ENCODE measurements at places on chromosomes 2 and 18.

DNA sequence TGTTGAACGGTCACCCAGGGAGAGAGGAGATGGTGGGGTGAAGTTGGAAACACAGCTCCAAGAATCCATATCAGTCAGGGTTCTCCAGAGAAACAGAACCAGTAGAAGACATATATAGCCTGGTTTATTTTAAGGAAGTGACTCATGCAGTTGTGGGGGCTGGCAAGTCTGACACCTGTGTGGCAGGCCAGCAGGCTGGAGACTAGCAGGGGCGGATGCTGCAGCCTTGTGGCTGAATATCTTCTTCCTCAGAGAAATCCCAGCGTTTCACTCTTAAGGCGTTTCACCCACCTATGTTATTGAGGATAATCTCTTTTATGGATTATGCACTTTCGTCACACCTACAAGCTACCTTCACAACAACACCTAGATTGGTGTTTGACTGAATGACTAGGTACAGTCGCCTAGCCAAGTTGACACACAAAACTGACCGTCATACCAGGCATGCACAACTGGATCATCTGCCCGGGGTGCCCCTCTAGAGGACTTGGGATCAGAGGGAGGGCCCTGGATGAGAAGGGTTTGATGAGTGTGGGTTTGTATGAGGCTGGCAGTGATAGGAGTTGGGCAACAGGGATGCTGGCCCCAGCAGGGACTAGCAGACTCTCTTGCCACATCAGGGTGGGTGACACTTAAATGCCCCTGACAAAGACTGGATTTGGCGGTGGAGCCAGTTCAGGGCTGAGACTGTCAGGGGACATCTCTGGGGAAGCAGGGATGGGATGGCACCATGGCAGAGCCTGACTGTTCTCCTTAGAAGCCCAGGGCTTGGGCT, 23.4 kb downstream of the MROH2A start:
- no peak overlapping the region for H3K27ac ChIP-seq
- no peaks in the 10 kb centered on the region for H3K27me3 ChIP-seq
- no peaks in the 10 kb centered on the region for H3K4me1 ChIP-seq
- H3K4me3 ChIP-seq, result no peak overlapping the region

- no peak for DNase-seq
- no peaks in the 10 kb centered on the region for H3K27me3 ChIP-seq
- H3K4me3 ChIP-seq, result no peak overlapping the region
- no peak overlapping the region for H3K27ac ChIP-seq
- peaks cover 22% of the 10 kb centered on the region for H3K4me1 ChIP-seq
- peaks cover 9% of the 10 kb centered on the region for H3K36me3 ChIP-seq
Observed at GRCh38 chr18:50289108-50289443, 1.6 kb upstream of the CXXC1 start.

DNA sequence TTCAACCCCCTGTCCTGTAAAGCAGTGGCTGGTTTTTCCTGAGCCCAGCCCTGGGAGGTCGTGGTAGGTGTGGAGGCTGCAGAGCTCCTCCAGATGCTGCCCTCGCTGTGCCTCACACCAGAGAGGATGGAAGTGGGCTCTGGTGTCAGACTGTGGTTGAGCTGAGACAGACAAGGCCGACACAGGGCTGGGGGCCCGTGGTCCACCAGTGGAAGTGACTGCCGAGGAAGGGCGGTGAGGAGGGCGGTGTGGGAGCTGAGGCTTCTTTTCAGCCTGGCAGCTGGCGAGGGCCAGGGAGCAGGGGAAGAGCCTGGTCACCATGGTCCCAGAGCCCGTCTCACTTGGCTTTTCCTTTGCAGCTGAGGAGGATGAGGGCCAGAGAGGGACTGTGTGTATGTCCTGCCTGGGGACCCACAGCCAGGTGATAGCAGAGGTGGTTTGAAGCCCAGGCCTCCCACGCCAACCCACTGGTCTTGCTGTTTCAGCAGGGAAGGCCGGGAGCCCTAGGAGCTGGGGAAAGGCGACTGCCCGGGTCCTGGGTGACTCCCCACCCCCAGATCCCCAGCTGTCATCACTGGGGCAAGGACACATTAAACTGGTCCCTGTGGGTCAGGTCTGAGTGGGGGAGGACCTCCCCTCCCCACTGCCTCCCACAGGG, 8.5 kb downstream of the SFTPB start:
- H3K27ac ChIP-seq, result no peak overlapping the region
- no peak overlapping the region for H3K4me3 ChIP-seq
- H3K4me1 ChIP-seq, result peaks cover 15% of the 10 kb centered on the region
- H3K36me3 ChIP-seq, result peaks cover 4% of the 10 kb centered on the region
- no peak for DNase-seq

GRCh38 chr2:82998781-82999180, 1460.3 kb downstream of the SUCLG1 start:
- no peaks in the 10 kb centered on the region for H3K36me3 ChIP-seq
- H3K4me1 ChIP-seq, result no peaks in the 10 kb centered on the region
- no peak for DNase-seq
- H3K27me3 ChIP-seq, result no peaks in the 10 kb centered on the region

DNA sequence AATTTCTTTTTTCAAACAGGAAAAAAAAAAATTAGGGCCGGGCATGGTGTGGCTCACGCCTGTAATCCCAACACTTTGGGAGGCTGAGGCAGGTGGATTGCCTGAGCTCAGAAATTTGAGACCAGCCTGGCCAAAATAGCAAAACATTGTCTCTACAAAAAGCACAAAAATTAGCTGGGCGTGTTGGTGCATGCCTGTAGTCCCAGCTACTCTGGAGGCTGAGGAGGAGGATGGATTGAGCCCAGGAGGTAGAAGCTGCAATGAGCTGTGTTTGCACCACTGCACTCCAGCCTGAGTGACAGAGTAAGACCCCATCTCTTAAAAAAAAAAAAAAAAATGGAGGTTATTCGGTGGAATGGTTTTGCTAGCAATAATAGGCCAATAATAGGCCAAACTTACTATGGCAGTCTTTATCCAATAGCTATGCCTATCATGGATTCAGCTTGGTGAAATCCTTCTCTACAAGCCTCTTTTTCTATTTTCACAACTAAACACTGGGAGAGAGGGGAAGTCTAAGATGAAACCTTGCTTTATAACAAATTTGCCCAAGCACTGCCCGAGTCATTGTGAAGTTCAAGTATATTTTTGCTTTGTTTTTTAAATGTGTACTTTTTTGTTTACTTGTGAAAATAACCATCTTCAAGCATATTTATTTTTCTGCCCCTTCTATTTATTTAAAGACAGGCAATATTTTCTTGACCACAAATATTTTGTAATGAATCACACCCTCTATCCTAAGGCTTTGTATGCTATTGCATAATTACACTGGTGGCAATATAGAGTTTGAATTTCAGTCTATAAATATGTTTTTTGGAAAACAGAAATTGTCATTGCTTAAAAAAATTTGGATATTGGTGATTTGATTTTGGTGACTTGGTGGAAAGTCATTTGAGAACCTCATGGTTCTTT, 20.0 kb upstream of the KYNU start:
- no peak overlapping the region for H3K4me3 ChIP-seq
- DNase-seq, result no peak
- no peaks in the 10 kb centered on the region for H3K36me3 ChIP-seq
- H3K27ac ChIP-seq, result no peak overlapping the region
- H3K27me3 ChIP-seq, result no peaks in the 10 kb centered on the region

DNA sequence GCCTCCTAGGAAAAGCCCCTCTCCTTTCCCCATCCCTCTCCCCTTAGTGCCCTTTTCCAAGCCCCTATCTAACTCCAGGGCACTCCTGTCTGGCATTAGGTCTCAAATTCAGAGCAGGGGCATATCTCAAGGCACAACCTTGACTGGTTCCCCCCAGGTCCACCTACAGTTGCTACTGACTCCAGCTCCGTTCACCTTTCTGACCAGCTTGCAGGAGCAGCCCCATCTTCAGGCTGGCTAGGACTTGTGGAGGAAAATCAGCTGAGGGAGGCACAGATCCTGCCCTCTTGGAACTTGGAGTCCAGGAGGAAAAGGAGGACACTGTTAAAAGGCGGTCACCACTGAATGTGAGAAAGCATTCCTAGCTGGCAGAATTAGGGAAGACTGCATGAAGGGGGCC, 152.4 kb downstream of the ZFP36L2 start:
- H3K4me1 ChIP-seq, result no peaks in the 10 kb centered on the region
- H3K27ac ChIP-seq, result no peak overlapping the region
- H3K36me3 ChIP-seq, result no peaks in the 10 kb centered on the region
- no peak for DNase-seq

DNA sequence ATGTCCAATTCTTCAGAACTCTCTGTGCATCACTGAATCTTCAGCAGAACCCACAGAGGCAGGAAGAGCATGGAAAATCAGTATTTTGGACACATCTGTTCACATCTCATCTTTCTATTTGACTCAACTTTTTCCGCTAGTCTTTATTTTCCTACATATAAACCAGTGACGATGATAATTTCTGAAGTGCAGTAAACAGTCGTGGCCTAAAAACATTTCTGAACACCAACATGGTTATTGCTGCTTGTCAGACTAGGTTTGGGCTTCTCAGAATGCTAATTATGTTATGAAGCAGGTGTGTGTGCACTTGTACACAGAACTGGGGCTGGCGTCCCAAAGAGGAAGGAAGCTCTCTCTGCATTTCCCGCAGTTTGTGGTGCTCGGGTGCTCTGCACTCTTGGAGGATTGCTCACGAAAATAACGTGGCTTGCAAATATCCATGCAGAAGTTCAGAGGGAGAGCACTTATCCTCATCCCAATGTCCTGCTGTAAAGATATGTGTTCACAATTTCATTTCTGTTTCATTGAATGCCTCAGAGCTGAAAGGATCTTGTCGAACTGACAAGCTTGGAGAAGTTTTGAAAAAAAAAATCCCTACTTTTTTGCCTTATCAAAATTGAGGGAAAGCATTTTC, 50.8 kb downstream of the EDAR start:
- no peaks in the 10 kb centered on the region for H3K27me3 ChIP-seq
- H3K27ac ChIP-seq, result no peak overlapping the region
- no peaks in the 10 kb centered on the region for H3K4me1 ChIP-seq
- no peak overlapping the region for H3K4me3 ChIP-seq
- no peaks in the 10 kb centered on the region for H3K36me3 ChIP-seq

DNA sequence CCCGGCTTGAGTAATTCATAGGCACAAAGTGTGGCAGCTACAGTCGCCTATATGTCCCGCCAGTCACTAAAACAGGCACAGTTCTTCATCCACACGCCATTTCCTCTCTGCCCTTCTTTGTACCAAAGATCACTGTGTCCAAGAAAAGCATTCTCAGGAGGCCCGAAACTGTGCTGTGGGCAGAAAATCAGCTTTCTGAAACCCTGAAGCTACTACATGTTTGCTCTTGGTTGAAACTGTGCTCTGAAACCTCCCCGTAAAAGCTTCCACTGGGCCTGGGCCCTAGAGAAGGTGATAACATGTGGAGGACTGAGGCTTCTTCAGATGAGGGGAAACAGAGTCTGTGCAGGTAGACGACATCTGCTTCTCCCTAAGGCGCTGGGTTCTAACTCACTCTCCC, 75.6 kb upstream of the ID2 start:
- peaks cover 8% of the 10 kb centered on the region for H3K4me1 ChIP-seq
- no peak overlapping the region for H3K27ac ChIP-seq
- no peak overlapping the region for H3K4me3 ChIP-seq

- no peak overlapping the region for H3K27ac ChIP-seq
- H3K27me3 ChIP-seq, result no peaks in the 10 kb centered on the region
- no peaks in the 10 kb centered on the region for H3K4me1 ChIP-seq
Observed at GRCh38 chr2:178990533-178991241, 59.2 kb downstream of the CCDC141 start.

DNA sequence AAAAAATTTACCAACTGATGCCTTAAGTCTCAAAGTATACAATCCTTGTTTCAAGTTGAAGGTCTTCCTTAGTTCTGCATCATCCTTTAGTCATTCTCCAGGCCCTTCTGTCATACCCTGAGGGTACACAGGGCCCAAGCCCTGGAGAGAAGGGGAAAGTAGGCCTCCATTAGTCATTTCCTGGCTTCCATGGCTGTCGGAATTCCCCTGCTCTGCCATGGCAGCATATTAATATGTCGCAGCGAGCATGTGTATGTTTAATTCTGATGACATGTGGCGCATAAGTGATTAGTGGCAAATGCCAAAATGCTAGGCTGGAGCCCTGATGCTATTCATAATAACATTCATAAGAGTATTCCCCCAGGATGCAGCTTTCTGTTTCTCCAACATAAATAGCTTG, 22.1 kb downstream of the GPR39 start:
- DNase-seq, result no peak
- no peaks in the 10 kb centered on the region for H3K36me3 ChIP-seq
- H3K4me1 ChIP-seq, result no peaks in the 10 kb centered on the region
- no peak overlapping the region for H3K27ac ChIP-seq
- no peaks in the 10 kb centered on the region for H3K27me3 ChIP-seq

- no peak overlapping the region for H3K27ac ChIP-seq
- H3K27me3 ChIP-seq, result no peaks in the 10 kb centered on the region
- no peaks in the 10 kb centered on the region for H3K4me1 ChIP-seq
- no peak for DNase-seq
- no peak overlapping the region for H3K4me3 ChIP-seq
- peaks cover 41% of the 10 kb centered on the region for H3K36me3 ChIP-seq
Observed at GRCh38 chr2:8767324-8767723, 70.1 kb downstream of the KIDINS220 start.

GRCh38 chr2:109346601-109347228, 217.7 kb downstream of the SH3RF3 start:
- no peaks in the 10 kb centered on the region for H3K27me3 ChIP-seq
- H3K4me3 ChIP-seq, result no peak overlapping the region
- H3K4me1 ChIP-seq, result peaks cover 40% of the 10 kb centered on the region
- no peaks in the 10 kb centered on the region for H3K36me3 ChIP-seq
- no peak for DNase-seq

DNA sequence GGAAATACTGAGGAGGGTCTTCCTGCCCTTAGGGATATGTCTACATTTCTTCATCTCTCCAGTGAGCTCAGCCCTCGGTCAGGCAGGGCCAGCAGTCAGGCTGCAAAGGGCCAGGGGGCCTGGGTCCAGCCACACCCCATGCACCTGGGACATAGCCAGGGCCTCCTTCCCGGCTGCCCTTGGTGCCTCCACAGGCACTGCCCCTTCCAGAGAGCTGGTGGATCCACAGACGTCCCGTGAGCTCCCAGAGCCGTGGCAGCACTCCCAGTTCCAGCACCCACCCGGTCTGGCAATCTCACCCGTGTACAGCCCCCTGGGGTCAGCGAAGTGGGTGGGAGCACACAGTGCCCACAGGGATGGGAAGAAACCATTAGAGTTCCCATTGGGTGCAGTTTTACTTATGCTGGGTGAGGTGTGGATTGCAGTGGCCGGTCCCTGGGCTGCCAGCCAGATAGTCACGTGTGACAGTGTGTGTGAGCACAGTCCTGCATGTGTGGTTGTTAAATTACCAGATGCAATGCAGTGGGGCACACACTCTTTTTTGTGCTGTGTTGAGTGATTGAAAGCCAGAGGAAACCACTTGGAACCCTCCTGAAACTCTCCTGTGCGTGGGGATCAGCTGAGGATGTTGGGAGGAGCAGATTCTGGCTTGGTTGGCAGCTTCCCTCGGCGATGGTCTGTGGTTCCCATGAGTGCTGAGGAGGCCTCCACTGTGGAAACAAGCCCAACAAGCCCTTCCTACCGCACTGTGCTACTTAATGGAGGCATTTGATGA, 131.0 kb downstream of the SNTG2 start:
- no peak overlapping the region for H3K4me3 ChIP-seq
- DNase-seq, result no peak
- H3K27ac ChIP-seq, result no peak overlapping the region
- H3K27me3 ChIP-seq, result no peaks in the 10 kb centered on the region
- H3K4me1 ChIP-seq, result no peaks in the 10 kb centered on the region

Measured in natural killer cell (primary cell).